ENCODE measurements at places on chromosomes 6 and 20. TPM values are rescaled to one million over a fixed set of nuclear protein-coding genes. Genes with fewer than 3 reads are reported as not detected.

- no peak for DNase-seq
Measured at GRCh38 chr6:108661982-108662381, 101.3 kb downstream of the FOXO3 start.

GRCh38 chr6:106670236-106670635 is 40.9 kb downstream of the QRSL1 start:
- DNase-seq = no peak

VSX1 gene
- total RNA-seq = not detected

DNA sequence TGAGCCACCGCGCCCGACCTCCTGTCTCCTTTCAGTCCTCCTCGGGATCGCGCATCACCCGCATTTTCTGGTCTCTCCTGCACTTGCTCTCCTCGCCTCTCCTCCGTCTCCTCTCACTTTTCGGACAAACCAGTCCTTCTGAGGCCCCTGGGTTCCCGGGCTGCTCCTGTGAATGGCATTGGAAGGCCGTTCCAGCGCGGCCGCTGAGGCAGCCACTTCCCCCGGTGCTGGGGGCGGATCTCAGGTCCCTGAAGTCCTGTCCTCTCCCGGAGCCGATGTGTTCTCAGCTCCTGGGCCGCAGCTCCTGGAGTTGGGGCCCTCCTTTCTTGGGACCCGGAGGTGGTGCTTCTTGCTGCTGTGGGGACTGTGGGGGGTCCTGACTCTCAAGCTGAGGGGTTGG is 803 bp downstream of the MICB start:
- no peak for DNase-seq

DNA sequence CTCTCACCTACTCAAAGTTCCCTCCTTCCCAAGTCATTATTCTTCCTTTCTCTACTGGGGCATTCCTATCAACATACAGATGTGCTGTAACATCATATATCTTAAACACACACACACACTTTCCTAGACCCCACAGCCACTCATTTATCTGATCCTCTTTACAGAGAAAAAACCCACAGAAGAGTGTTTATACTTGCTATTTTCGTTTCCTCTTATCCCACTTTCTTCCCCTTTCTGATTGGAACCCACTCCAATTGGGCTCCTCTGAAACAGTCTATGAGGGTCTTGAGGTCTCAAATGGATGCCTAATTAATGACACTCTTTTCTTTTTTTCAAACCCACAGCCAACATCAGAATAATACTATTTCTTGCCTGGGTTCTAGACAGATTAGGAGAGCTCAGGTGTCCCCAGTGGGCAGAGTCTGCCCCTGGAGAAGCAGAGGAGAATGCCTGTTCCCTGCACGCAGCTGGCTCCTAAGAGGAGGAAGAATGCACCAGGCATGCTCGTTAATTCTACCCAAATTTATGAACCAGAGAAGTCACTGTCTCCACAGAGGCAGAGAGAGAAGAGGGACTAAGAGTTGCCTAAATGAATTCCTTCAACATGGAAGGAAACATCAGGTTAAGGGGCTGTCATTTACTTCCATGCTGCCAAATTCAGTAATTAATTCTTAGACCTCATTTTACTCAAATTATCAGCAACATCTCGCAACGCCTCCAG is 65.9 kb downstream of the CRYBG1 start:
- DNase-seq = no peak

GRCh38 chr6:138487102-138487604 is 12.1 kb downstream of the NHSL1 start:
- no peak for DNase-seq

GRCh38 chr6:22284666-22285065 is 12.2 kb downstream of the PRL start:
- DNase-seq = no peak

DNA sequence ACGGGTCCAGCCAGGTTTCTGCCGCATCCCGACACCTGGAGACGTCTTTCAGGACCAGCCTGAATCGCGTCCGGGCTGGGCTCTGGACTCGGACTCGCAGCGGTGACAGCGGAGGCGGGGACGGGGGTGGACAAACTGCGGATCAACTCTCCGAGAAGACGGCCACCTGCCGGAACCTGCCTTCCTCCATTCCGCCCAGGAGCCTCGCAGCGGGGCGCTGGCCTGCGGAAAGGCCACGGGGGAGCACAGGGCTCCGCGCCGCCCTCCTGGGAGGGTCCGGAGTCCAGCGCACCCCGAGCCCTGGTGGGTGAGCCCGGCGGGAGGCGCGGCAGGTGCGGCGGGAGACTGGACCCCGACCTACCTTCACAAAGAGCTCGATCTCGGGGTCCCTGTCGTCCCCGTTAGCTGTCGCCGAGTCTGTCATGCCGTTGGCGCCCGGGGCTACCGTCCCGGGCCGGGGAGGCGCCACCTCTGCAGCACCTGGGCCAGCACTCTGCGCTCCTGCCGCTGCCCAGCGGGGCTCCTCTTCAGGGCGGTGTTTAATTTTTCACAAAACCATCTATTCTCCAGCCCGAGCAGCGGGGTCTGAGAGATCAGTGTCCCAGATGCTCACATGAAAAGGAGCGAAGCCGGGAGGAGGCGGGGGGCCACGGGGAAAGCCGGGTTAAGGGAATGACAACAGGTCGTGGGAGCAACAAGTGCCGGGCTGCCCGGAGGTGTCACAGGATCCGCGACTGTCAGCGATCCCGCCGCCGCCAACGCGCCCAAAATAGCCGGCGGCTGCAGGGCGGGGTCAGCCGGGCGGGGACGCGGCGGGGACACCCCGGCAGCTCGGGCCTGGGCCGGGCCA is at the start of gene CLIC5:
Gene CLIC5, minus strand, starts transcription at position 742 of the 850 bp plus-strand sequence. Its CDS starts 318 bp downstream, at position 424.
- peak; percentile 85 for DNase-seq

DNA sequence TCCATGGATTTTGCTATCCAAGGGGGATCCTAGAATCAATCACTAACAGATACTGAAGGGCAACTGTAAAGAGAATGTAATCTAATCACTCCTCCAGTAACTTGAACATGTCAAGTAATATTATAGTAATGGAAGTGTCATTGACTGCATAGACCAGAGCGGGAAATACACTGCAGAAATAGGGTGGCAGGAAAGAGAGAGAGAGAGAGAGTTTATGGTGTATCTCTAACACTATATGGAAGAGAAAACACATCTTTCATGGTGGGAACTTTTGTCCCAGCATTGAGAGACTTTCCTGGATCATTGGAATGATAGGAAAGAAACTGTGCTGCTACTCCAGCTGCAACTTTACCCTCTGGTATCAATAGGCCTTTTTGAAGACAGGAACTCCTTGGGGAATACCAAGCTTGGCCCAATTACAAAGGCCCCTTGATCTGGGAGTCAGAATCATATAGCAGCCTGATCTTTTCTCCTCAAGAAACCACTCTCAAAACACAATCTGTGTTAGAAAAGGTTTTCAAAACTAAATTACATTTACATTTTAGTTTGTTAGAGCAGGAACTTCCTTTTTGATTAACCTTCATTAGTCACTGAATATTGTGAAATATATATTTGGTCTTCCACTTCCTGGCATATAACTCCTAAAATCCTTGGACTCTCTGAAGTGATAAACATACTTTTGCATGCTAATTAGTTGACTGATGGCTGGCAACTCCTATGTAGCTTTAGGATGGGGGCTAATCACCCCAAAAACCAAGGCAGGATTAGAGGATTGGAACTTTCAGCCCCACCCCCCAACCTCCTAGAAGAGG is 29.5 kb upstream of the RNGTT start:
- DNase-seq = no peak

LY86 gene
- total RNA-seq = not detected

- no peak for DNase-seq
Measured at GRCh38 chr20:31633339-31633914, 4.3 kb upstream of the COX4I2 start.

GRCh38 chr6:16836144-16836981 is 75.1 kb upstream of the ATXN1 start:
- no peak for DNase-seq

SNAI1 gene
- 13.0 TPM for total RNA-seq

DNA sequence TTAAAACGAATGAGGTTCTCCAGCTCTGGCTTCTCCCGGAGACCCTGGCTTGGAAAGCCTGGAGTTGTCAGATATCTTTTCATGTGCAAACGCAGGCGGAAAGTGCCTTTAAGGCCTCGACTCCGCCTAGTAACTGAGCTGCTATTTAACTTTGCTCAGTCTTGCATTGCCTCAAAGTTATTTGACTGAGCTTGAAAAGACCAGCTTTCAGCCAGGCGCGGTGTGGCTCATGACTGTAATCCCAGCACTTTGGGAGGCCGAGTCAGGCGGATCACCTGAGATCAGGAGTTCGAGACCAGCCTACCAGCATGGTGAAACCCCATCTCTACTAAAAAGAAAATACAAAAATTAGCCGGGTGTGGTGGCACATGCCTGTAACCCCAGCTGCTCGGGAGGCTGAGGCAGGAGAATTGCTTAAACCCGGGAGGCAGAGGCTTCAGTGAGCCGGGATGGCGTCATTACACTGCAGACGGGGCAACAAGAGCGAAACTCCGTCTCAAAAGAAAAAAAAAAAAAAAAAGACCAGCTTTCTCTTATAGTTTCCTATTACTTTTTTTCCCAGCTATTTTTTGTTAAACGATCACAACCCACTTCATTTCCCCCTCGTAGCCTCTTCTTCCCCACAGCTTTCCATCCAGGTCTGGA is 1.9 kb downstream of the GCNT2 start:
- no peak for DNase-seq

ZNF165 gene
- 0.78 TPM for total RNA-seq

TFAP2D gene
- total RNA-seq = not detected

DNA sequence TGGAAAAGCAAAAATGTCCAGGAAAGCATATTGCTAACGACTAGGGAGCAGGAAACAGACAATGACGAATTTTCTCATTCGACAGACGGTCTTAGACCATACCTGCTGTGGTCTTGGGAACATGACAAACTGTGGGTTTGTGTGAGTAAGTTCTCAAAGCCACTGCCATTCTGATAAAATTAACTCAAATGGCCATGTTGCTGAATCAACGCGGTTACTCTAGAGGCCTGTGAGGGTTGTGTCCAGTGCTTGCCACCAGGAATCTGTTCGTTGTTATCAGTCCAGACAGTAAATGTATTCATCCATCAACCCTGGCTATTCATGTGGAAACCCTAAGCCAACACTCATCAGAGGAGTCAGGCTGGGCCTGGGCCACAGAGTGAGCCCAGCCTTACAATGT is 124.3 kb downstream of the MYLK4 start:
- DNase-seq = no peak

CTCFL gene
- total RNA-seq = not detected

RAB44 gene
- total RNA-seq = not detected

DNA sequence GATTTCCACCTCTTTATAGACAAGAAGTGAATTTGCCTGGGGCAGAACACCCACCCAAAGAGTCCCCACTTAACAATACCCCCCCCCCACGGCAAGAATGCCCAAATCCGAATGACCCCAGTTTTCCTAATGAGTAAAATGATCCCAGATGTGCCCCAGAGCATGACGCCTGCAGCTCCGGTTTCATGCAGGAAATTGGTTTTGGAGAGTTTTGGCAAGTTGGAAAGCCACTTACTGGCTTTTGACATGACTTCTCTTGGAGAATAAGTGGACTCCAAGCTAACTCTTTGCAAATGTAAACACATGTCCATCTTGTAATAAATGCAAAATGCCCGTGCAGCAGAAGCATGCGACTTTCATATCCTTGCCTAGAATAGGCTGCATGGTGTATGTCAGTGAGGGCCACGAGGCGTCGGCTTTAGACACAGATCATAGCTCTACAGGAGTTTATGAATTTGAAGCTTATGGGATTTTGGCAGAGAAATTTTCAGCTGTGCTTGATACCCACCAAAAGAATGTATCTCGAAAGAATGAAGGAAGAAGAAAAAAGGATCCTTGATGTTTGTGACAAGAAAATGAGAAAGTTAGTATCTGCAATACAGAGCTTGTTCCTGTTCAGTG is 24.2 kb downstream of the EDN3 start:
- no peak for DNase-seq

- no peak for DNase-seq
Measured at GRCh38 chr6:26170951-26171841, 84.0 kb downstream of the HFE start.

DNA sequence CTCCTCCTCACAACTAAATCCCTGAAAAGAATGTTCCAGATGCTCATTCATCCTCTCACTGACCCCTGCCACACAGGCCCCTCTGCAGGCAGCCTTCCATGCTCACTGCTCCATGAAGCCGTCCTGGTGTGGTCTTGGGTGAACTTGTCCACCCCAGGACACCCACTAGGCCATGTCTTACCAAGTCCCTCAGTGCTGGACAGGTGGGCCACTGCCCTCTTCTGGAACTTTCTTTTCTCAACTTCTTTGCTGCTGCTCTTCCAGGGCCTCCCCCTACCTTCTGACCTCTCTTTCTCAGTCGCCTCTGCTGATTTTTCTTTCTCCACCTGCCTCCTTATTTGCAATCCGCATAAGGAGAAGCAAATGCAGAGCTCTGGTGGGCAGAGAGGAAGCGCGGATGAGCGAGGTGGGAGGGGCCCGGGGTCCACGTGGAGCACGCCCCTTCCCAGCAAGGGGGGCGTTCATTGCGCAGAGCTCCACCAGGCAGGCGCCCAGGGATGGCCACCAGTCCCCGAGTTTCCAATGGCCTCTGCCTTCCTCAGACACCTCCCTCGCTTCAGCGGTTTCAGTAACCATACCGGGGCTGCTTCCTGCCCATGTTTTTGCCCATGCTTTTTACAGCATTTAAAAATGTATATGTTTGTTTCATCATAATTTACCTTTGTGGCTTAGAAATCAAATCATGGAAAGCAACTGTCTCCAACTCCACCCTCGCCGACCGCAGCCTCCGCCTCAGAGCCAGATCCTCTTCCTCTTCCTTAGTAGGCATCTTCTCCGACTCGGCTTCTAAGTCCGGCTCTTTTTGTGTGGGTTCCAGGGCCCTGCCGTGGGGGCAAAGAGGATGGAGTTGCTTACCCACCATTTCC is 129.6 kb downstream of the ZDHHC14 start:
- DNase-seq = no peak

ZBTB46 gene
- 20.9 TPM for total RNA-seq

C4B gene
- total RNA-seq = 10.5 TPM

GRCh38 chr6:106976270-106976669 is 1.7 kb upstream of the CD24 start:
- no peak for DNase-seq

HAO1 gene
- total RNA-seq = not detected

- DNase-seq = no peak
Measured at GRCh38 chr6:134512981-134513391, 195.1 kb upstream of the SGK1 start.

GRCh38 chr20:59455402-59456341 is 148.7 kb upstream of the PHACTR3 start:
- no peak for DNase-seq

GRCh38 chr6:80433010-80433672 is 326.7 kb downstream of the BCKDHB start:
- DNase-seq = no peak

- DNase-seq = peak; percentile 32
Measured at GRCh38 chr20:17497821-17498580, 33.2 kb downstream of the BFSP1 start.

GRCh38 chr6:24988562-24988961 is 52.8 kb upstream of the RIPOR2 start:
- no peak for DNase-seq

DNA sequence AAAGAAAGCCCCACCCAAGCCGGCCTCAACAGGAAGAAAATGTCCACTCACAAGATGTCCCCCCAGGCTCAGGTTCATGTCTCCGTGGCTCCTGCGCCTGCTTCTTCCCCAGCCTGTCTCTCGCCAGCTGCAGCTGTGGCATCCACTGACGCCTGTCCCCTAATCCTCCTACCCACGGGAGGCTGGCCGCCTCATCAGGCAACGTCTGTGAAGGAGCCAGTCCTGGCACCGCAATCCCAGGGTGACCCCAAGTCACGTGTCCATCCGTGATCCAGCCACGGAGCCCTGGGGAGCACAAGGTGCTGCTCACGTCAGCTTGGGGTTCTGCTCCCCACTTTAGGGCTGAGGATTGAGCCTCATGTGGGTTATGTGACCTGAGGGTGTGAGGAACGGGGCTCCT is 640.3 kb downstream of the CDH26 start:
- no peak for DNase-seq

GRCh38 chr6:39344821-39345280 is 22.3 kb upstream of the KCNK16 start:
- DNase-seq = no peak
